ENCODE measurements at places on chromosomes 16 and 17. TPM values are rescaled to one million over a fixed set of nuclear protein-coding genes. Genes with fewer than 3 reads are reported as not detected.

The HIC1 gene
- 13.9 TPM for total RNA-seq

The CRISPLD2 gene
- not detected for total RNA-seq

The SEZ6L2 gene
- 0.04 TPM for total RNA-seq

The DLX3 gene
- not detected for total RNA-seq

The TBC1D3C gene
- total RNA-seq: not detected
